ENCODE measurements at places on chromosomes 1 and 21.

DNA sequence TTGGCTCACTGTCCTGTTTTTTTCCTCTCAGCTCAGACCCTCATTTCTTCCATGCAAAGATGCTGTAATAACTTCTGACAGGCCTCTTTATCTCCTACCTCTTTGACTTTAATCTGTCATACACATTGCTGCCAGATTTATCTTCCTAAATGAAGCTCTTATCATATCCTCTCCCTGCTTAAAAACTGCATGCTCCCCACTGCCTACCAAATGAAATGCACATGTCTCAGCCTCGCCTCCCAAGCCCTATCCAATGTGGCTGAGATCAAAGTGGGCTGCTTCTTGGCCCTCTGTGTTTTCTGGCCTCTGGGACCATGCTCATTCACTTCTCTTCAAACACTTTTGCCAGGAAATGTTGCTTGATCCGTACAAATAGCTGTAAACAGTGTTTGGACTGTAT lies 38.3 kb downstream of the IRF2BP2 start:
- DNase-seq: no peak

DNA sequence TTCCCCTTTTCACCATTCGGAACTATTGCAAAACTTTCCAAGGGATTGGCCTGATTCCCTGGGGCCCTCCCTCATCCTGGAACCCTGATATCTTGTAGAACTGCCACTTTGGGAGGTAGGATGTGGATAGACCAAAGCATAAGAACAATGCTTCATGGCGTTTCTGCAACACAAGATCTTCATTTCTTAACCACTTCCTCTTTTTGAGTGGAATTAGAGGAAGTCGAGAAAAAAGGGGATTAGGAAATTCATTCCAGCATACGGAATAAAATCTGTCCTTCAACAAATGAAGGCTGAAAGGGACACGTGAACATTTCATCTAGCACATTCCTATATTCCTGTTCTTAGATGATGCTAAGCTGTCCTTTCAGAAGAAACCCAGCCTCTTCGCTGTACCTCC lies 149.3 kb downstream of the HUNK start:
- no peak for DNase-seq

DNA sequence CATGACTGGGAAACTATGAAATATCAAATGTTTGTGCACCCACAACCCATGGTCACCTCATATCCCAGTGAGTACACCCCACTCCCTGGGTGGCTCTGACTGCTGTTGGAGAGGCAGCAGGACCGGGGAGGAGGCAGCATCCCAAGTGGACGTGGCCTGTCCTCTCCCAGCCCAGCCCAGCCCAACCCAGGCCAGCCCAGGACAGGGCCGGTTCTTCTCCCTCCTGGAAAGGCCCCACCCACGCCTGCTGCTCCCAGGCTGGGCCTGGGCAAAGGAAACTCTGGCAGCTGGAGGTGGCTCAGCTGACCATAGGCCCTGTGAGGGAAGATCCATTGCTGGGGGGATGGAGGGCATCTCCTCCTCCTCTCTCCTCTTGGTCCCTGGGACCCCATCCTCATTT lies 19.1 kb downstream of the MATN1 start:
- DNase-seq: peak; percentile 34

DNA sequence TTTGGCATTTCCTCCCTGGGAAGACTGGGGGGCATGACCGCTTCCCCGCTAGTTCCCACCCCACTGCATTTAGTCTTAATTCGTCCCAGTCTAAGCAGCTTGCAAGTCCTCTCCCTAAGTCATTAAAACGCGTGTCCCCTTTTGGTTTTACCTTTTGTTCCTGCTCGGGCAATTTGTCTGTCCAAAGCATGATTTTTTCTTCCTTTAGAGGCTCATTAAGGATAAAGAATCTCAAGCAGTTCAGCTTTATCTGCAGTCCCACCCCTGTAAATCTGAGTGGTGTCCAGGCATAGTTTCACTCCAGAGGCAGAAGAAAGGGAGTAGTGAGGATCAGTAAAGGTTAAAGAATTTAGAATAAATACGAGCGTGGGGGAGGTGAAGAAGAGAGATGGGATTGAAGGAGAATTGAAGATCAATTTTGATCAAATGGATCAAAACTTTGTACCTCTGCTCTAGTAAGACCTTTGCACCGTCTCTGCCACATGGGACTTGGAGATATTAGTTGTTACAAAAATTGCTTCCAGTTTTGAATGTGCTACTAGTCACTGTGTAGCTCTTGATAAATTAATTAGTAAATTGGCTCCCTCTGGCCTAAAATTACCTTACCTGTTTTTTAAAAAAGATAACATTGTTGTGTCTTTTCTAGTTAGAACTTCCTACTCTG lies 989 bp upstream of the ETV3 start:
- no peak for DNase-seq

- DNase-seq: no peak
These were observed 1.2 kb upstream of the FAAP20 start for GRCh38 chr1:2195785-2196184.

DNA sequence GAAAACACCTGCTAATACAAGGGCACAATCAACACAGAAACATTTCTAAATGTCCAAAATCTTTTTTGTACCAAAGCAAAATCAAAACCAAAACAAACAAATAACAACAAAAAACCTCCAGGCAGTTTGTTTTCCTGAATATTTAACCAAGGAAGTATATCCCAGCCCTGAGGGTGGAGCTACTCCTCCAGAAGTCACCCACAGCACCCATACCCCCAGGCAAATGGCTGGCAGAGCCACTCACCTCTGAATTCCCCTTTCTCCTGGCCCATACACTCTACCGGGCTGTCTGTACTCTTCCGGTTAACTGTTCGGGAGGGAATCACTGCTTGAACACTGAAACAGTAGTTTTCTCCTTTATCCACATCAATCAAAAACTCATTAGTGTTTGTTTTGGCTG lies 9.5 kb downstream of the F3 start:
- no peak for DNase-seq

- DNase-seq: no peak
These were observed 7.6 kb upstream of the XKR8 start for GRCh38 chr1:27952147-27952546.

DNA sequence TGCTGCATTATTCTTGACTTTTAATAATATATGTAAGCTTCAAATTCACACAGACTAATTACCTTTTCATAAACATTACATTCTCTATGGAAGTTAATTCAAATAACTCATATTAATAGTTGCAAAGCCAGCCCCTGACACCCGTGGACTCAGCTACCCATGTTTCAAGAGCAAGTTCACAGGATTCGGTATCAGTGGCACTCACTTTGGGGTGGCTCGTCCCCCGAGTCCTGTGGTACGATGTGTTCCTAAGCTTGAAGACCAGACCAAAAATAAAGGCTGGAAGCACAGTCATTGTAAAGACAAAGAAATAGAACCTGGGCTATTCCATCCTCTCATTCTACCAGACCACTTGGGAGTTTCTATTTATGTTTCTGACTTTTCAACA lies 70.9 kb downstream of the ITPKB start:
- no peak for DNase-seq

GRCh38 chr1:27562021-27562420 lies 41.9 kb downstream of the AHDC1 start:
- no peak for DNase-seq

DNA sequence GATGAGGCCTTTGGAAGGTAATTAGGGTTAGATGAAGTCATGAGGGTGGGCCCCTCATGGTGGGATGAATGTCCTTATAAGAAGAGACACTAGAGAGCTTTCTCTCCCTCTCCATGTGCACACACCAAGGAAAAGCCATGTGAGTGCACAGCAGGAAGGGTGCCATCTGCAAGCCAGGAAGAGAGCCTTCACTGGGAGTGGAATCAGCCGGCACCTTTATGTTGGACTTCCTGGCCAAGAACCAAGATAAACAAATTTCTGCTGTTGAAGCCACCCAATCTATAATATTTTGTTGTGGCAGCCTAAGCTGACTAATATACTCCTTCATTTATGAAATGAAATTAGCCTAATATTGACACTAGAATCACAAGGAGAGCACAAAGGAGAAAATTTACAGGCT lies 38.2 kb upstream of the PKP1 start:
- DNase-seq: no peak

DNA sequence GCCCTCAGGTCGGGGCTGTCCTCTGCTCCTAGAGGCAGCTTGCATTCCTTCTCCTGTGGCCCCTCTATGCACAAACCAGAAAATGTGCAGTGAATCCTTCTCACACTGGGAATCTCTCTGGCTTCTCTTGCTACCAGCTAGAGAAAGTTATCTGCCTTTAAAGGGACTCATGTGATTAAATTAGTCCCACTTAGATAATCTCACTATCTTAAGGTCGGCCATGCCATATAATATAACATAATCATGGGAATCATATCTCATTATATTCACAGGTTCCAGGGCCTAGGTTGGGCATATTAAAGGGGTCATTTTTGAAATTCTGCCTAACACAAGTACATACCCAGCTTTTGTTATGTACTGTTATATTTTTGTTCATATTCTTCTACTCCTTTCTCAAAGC lies 31.4 kb downstream of the PTGFR start:
- DNase-seq: no peak

DNA sequence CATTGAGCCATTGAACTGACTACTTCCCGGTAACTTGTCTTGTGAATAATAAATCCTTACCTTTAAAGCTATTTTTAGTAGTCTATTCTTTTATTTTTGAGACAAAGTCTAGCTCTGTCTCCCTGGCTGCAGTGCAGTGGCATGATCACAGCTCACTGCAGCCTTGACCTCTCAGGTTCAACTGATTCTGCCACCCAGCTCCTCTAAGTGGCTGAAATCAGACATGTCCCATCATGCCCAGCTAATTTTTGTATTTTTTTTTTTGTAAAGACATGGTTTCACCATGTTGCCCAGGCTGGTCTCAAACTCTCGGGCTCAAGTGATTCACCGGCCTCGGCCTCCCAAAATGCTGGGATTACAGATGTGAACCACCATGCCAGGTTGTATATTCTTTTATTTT lies 59.3 kb upstream of the PTGS2 start:
- DNase-seq: no peak

- peak; percentile 8 for DNase-seq
These were observed 23.6 kb downstream of the SLC37A1 start for GRCh38 chr21:42537106-42537742.

DNA sequence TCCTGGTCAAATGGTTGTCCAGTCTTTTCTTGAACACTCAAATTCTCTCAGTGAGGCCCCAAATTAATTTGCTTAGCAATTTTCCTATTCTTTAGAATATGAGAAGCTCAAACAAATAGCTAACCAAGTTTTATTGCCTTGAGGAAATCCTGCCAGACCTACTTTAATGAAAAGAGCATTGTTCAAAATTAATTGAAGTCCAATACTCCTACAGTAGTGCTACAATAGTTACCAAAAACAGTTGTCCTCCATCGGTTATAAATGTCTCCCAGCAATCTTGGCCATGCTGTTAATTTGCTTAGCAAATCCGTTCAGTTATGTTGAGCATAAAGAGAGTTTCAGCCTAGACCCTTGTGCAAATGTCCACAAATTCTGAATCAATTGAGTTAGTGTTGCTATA lies 112.9 kb downstream of the MAB21L3 start:
- no peak for DNase-seq

DNA sequence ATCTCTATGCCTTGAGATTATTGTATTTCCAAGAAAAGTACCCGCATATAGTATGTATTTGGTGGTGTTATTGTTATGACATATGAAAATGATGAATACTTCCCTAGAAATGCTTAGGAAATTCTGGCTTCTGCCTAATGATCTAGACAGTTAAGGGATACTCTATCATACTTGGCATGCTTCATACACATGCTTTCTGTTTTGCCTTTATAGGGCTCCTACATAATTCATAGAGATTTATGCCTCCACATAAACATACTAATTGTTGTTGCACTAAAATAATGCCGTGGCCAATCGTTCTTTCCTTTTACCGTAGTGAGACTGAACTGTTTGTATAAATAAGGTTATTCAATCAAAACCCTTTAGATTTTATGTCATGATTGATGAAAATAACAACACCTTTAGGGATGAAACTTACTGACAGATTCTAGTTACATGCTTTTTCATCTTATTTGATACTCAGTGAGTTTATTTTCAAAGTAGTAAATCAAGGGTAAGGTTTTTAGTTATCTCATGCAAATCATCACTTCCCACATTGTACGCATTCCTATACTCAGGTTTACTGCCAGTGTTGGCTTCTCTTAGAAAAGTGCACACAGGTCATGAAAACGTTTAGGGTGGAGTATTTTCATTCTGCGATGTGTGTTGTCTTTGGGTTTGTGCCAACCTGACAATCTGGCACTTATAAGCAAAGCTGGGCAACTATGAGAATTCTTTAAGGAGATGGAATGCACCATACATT lies 40.5 kb upstream of the SCYL3 start:
- DNase-seq: peak; percentile 65

GRCh38 chr1:68456202-68456601 lies 6.4 kb upstream of the RPE65 start:
- DNase-seq: no peak

GRCh38 chr1:113551728-113552127 lies 161.4 kb downstream of the MAGI3 start:
- DNase-seq: no peak

DNA sequence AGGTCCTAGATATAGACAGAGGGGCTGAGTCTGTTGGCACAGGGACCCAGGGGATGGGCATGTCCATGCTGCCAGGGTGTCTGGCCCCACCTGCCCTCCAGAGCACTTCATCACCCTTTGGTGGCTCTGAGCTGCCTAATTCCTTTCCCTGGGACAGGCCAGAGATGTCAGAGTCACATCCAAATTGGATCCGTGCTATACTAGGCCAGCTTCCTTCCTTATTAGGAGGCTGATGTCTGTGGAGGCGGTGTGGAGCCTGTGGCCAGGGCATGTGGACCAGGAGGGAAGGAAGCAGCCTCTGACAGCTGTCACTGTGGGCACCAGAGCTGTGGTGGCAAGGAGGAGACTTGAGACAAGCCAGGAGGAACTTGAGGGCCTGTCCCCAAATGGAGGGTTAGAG lies 77.7 kb upstream of the TMEM51 start:
- DNase-seq: no peak

DNA sequence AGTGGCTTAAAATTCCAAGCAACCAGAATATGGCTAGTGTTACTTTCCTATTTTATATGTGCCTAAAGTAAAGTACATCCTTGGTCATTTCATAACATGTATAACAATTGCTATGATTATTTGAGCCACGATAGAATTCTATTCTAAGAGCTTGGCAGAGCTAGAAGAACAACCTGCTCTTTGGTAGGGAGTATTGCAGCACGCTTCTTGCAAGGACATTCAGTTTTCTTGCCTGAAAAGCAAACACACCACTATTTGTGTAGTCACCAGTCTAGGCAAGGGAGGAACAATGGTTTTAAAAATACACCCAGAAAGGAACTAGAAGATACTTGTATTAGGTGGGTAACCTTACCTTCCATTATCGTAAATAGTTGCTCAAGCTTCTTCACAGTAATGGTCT lies 51.5 kb downstream of the CNST start:
- no peak for DNase-seq
